ENCODE measurements at places on chromosomes 11 and 22.

GRCh38 chr22:34111210-34111824, 191.0 kb upstream of the LARGE1 start:
- DNase-seq, result no peak

DNA sequence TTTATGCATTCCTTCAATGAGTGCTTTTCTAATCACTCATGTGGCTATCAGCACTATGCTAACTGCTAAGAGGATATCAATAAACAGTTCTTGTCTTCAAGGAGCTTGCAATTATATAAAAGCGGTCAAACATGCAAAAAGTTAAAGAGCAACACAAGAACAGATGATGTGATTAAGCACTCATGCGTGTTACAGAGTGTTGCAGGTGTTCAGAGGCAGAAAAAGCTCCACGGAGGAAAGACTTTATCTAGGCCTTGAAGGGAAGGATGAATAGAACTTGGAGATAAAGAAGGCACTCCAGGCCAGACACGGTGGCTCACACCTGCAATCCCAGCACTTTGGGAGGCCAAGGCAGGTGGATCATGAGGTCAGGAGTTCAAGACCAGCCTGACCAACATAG, 13.6 kb downstream of the CD3E start:
- no peak for DNase-seq

GRCh38 chr11:71917646-71918140, 10.7 kb downstream of the XNDC1N start:
- DNase-seq, result no peak

GRCh38 chr11:62208785-62209144, 292 bp downstream of the SCGB2A1 start:
- DNase-seq, result no peak

- no peak for DNase-seq
These were observed 17.0 kb upstream of the TMEM218 start for GRCh38 chr11:125128450-125128849.

GRCh38 chr11:134976551-134976950, 564.5 kb upstream of the B3GAT1 start:
- DNase-seq, result no peak

GRCh38 chr22:50160947-50161346, 9.6 kb upstream of the PANX2 start:
- DNase-seq, result no peak

GRCh38 chr22:49873228-49873940, 19.7 kb downstream of the ZBED4 start:
- no peak for DNase-seq

All from D721Med (cell line).